GF-D8 (cell line): ENCODE measurements at places on chromosomes 5 and 9.

DNA sequence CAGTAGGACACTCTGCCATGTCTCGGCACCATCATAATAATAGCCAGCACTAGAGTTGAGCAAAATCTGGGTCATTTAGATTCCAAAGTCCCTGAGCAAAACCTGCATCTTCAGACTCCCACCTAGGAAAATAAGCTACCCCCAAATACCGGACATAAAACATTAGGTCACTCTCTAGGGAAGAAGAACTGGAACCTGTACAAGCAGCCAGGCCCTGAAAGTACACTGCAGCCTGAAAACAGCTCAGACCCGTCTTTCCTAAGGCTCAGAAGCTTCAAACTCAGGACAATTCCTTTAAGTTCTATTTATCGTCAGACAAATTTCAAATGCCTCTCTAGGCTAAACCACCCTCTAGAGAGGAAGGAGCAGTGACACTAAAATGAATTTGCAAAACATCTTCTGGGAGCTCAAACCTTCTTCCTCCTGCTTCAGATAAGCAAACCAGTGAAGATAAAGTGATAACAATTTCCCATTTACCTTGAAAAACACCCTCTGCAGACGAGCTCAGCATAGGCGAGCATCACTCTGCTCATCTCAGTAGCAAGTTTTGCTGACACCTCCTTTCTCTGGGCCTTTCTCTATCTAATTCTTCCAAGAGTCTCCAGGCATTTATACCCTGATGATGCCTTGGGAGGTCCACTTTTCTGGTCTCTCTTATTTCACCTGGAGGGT is 34.0 kb downstream of the ADAM19 start:
- no peak for DNase-seq

- no peak for DNase-seq
Measured at GRCh38 chr9:38017149-38017884, 51.7 kb downstream of the SHB start.

GRCh38 chr5:116378007-116378776 is 196.4 kb downstream of the SEMA6A start:
- DNase-seq: no peak

GRCh38 chr9:134195558-134195957 is 31.2 kb upstream of the RNU6ATAC start:
- DNase-seq: peak; percentile 95

DNA sequence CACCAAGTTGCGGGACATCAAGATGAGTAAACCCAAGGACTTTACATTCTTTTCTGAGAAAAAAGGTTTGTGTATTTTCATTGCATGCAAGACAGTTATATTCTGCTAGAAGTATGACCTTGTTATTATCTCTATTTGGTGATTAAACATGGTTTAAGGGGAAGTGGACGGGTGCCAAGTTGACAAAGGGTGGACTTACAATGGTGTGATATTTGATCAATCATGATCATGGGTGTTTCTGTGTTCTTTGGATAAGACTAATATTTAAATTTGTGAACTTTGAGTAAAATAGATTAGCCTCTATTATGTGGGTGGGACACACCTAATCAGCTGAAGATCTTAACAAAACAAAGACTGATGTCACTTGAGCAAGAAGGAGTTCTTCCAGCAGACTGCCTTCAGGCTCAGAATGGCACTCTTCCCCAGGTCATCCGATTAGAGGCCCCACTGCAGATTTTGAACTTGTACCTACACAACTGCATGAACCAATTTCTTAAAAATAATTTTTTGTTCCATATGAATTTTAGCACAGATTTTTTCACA is 782.9 kb downstream of the CDH12 start:
- no peak for DNase-seq

- no peak for DNase-seq
Measured at GRCh38 chr9:81650586-81651515, 38.5 kb downstream of the TLE1 start.

DNA sequence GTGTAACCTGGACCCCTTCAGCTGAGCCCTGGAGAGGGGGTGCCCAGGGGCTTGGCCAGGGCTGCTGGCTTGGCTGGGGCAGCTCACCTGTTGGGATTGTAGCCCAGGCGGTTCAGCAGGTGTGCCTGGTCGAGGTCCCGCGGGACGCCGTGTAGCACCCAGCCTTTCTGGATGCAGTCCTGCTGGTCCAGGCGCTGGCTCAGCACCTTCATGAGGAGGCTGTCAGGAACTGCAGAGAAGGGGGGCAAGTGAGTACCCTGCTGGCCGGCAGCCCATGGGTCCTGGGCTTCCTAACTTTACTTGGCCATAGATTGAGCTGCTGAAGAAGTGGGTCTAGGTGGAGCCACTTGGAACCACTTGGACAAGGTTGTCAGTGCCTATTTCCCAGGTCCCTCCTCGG is 85.5 kb downstream of the AK8 start:
- no peak for DNase-seq

GRCh38 chr5:171128136-171128535 is 180.9 kb upstream of the TLX3 start:
- no peak for DNase-seq

- no peak for DNase-seq
Measured at GRCh38 chr9:116432051-116432450, 255.1 kb upstream of the TRIM32 start.

GRCh38 chr9:10661376-10661775 is 48.6 kb upstream of the PTPRD start:
- no peak for DNase-seq

GRCh38 chr9:92242260-92243136 is 51.0 kb downstream of the IARS1 start:
- no peak for DNase-seq

- DNase-seq: no peak
Measured at GRCh38 chr9:97367729-97368128, 44.2 kb upstream of the TDRD7 start.

- DNase-seq: no peak
Measured at GRCh38 chr5:127571314-127572131, 54.1 kb downstream of the PRRC1 start.

DNA sequence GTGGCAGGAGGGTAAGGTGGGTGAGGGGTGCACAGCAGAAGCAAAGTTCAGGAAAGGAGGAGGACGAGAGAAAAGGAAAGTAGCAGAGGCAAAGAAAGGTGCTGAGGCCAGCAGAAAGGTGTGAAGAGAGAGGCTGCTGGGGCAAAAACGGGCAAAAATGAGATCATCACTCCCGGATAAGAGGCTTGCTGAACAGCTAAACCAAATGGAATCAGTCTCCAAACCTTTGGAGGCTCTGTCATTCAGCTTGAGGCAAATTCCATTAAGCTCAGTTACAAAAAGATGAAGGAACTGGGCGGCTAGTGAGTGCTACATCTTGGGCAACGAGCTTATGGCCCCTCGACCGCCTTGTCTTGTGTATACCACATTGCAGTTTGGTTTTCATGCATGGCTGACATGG is 136.4 kb downstream of the FSTL4 start:
- no peak for DNase-seq

- DNase-seq: no peak
Measured at GRCh38 chr9:101486693-101487442, 46.8 kb upstream of the RNF20 start.

GRCh38 chr5:170469414-170469813 is 34.4 kb upstream of the KCNIP1 start:
- no peak for DNase-seq

- no peak for DNase-seq
Measured at GRCh38 chr9:23682352-23682751, 143.7 kb downstream of the ELAVL2 start.

- no peak for DNase-seq
Measured at GRCh38 chr5:102790748-102791147, 35.6 kb downstream of the PAM start.

DNA sequence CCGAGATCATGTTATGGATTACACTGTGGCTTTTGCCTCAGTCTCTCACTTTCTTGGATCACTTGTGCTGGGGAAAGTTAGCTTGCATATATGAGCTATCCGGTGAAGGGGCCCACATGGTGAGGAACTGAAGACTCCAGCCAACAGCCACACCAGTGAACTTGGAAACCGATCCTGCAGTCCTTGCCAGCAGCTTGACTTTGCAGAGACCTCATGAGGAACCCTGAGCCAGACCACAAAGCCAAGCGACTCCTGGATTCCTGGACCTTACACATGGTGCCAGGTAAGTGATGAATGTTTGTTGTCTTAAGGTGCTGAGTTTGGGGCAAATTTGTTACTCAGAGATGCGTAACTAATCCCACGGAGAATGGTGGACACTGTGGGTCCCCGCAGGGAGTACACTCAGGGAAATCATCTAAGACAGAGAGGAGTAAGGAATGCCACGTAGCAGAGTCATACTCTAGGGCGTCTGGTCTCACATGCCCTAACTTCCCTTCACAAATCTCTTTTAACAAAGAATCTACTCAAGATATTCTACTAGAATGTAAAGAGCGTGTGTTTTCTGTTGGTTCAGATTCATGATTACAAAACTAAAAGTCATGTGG is 76.5 kb upstream of the PJA2 start:
- no peak for DNase-seq

DNA sequence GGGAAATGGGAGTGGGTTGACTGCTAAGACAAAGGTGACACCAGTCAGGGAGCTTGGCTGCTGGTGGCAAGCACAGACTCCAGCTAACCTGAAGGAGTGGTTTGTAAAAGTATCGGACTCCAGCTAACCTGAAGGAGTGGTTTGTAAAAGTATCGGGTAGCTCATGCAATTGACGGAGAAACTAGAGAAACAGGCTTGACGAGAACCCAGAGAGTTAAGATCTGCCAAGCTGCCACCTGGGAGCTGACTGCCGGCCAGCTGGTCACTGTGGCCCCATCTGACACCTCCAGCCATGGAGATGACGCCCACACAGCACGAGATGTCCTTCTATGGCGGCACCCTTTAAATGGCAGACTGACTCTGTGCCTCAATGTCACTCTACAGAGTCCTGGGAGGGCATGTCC is 28.3 kb upstream of the CRB2 start:
- DNase-seq: no peak

DNA sequence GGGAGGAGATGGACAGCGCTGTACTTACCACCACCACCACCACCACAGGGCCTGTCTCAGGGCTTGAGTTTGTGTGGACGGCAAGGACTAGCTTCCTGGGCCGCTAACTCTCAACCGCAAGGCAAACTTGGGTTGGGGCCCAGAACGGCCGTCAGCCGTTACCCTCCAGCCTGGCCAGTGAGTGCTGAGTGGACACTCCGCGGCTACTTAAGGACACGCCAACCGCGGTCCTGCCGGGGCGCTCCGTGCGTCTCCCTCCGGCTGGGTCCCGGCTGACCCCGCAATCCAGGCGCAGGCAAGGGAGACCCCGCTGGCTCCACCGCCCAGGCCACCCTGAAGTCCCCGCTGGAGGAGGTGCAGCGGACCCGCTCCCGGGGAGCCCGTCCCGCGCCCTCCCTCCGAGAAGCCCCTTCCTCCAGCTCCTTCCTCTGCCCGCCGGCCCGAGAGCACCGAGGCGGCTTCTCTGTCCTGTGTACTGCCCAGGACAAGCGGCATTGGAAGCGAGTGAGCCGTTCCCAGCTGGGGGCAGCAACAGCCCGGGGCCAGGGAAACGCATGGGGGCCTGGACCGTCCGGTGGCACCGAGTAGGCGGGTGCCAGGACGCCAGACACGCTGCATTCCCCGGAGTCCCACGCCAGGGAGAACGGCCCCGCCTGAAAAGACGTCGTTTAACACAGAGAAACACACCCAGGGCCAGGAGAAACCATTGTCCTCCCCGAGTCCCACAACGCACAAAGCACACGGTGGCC is 46.6 kb downstream of the HABP4 start:
- DNase-seq: no peak

- DNase-seq: no peak
Measured at GRCh38 chr5:143396353-143396940, 7.0 kb downstream of the NR3C1 start.

DNA sequence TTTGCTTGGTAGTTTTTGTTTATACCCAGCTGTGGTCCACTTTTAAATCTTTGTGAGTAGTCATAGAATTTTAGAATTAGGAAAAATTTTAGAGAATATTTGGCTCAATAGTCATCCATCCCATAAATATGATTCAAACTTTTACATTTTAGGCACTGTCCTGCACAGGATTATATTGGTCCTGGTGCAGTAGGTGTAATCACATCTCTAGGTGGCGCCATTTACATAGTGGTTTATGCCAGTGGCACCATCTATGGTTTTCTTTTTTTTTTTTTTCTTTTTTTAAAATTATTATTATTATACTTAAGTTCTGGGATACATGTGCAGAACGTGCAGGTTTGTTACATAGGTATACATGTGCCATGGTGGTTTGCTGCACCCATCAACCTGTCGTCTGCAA is 260.7 kb upstream of the KCNN2 start:
- DNase-seq: no peak

- peak; percentile 80 for DNase-seq
Measured at GRCh38 chr5:65825408-65826328, 100.7 kb upstream of the ERBIN start.

DNA sequence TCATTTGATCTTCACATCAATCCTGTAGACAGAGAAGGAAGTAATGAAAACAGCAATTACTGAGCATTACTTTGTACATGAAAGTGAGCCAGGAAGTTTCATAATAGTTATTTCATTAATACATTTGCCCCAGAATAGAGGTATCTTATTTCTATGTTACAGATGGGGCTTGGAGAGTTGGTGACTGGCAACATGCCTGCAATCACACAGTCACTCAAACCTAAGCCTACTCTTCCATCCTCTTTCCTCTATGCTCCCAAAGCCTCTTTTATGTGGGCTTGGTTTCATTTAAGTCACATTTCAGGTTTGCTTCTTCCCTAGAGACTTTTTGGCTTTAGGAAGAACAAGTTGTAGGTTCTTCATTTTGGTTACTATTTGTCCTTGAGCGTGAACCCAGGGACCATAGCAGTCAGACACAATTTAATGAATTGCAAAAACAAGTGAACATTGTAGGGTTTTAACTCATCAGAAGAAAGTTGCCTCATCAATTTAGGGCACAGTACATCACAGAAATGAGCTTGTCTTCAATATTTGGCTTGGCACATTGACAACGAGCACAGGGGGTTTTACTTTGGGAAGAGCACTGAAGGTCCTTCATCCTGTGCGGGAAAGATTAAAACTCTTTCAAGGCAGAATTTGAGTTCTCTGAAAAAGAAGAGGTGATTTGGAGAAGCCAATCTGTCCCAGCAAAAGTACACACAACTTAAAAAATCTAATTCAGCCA is 381.1 kb downstream of the TMEM38B start:
- DNase-seq: no peak

- no peak for DNase-seq
Measured at GRCh38 chr9:22208846-22209585, 199.9 kb upstream of the CDKN2B start.

DNA sequence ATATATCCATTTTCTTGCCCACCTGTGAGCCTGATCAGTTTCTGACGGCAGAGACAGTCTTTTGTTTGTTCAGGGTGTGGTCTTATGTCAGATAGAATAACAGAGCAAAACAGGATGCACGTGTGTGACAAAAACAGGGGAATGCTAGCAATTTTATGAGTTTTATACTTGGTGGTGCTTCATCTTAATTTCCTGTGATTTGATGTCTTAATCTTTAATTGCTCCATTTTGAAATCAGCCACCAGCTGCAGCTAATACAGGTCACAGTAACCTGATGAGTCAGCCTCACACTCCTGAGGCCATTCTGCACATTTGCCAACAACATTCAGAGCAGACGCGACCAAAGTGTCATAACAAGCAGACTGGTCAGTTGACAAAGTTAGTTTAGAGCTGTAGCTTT is 42.3 kb upstream of the JMY start:
- DNase-seq: no peak

- DNase-seq: no peak
Measured at GRCh38 chr5:56814361-56814962, 887 bp upstream of the MAP3K1 start.

- no peak for DNase-seq
Measured at GRCh38 chr5:56346741-56347535, 113.8 kb upstream of the ANKRD55 start.
